ENCODE measurements at places on chromosomes 16 and 17.

DNA sequence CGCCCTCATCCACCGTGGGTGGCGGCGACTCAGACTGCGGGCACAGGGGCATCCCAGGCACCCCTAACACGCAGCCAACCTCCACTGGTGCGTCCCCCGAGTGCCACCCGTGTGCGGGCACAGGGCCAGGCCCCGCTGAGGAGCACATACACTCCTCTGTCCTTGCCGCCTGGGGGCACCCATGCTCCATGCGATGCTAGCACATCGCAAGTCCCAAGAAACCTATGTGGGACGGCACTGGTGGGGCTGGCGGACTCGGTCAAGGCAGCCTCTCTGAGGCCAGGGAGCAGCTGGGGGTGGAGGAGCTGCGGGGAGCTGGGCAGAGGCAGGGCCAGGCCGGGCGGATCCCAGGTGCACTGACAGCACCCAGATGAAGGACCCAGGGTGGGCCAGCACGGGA is 4.0 kb downstream of the ZNF598 start:
- peaks cover 95% of the 10 kb centered on the region for H3K4me1 ChIP-seq
- DNase-seq = no peak
- no peak overlapping the region for H3K4me3 ChIP-seq
- peaks cover 73% of the 10 kb centered on the region for H3K36me3 ChIP-seq
- no peak overlapping the region for H3K27ac ChIP-seq
- H3K27me3 ChIP-seq = no peaks in the 10 kb centered on the region

- DNase-seq = peak; percentile 86
- H3K4me3 ChIP-seq = no peak overlapping the region
- H3K27me3 ChIP-seq = no peaks in the 10 kb centered on the region
- peaks cover 5% of the 10 kb centered on the region for H3K36me3 ChIP-seq
- peaks cover 9% of the 10 kb centered on the region for H3K4me1 ChIP-seq
Measured at GRCh38 chr16:85086347-85087291, 25.7 kb downstream of the CIBAR2 start.

GRCh38 chr16:3012246-3012645 is 477 bp upstream of the CLDN9 start:
- H3K4me3 ChIP-seq = no peak overlapping the region
- no peaks in the 10 kb centered on the region for H3K36me3 ChIP-seq
- DNase-seq = no peak

DNA sequence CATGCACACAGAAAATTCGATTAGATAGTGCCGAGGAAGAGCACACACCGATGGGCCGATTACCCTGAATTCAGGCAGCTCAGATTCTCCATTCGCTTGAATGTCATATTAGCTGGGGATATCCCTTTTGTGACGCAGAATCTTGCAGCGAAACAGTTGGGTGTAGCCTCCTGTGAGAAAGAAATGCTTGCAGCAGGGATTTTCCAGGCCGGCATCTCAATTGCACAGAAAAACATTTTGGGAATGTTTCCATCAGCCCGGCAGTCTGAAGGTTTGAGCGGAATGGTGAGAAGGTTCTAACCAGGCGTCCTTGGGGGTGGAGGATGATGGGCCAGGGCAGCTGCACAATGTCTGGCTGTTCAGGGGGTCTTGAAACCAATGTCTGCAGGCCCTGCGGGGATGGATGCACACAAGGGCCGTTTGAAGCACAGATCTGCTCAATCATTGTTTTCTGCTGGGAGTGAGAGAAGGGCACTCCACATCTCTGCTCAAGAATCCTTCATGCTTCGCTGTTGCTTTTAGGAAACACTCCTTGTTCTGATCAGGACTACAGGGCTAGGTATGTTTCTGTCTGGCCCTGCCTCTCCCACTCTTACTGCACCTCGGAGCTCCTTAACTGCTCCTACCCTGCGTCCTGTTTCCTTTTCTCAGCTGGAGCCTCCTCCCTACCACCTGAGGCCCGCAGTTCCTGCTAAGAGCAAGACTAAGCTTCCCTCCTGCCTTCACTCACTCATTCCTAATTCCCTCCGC is 94.6 kb downstream of the CMIP start:
- no peak overlapping the region for H3K4me3 ChIP-seq
- H3K27ac ChIP-seq = no peak overlapping the region
- no peaks in the 10 kb centered on the region for H3K4me1 ChIP-seq
- DNase-seq = no peak

DNA sequence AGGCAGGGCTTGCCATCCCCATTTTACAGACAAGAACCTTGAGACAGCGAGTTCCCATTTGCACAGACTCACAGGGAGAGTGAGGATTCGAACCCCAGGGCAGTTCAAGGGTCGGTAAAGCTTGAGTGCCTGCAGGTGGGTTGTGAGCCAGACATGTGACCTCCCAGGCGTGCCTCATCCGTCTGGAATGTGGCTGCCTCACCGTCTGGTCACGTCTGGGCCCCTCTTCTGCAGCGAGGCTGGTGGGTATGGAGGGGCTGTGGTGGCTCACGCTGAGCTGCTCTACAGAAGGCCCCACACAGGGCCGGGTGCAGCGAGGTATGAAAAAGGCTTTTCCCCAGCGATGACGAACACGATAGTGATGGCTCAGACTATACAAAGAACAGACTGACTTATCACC is 35.8 kb upstream of the LHX1 start:
- H3K27me3 ChIP-seq = peaks cover 41% of the 10 kb centered on the region
- no peaks in the 10 kb centered on the region for H3K36me3 ChIP-seq
- no peak overlapping the region for H3K27ac ChIP-seq
- no peak overlapping the region for H3K4me3 ChIP-seq
- H3K4me1 ChIP-seq = no peaks in the 10 kb centered on the region

DNA sequence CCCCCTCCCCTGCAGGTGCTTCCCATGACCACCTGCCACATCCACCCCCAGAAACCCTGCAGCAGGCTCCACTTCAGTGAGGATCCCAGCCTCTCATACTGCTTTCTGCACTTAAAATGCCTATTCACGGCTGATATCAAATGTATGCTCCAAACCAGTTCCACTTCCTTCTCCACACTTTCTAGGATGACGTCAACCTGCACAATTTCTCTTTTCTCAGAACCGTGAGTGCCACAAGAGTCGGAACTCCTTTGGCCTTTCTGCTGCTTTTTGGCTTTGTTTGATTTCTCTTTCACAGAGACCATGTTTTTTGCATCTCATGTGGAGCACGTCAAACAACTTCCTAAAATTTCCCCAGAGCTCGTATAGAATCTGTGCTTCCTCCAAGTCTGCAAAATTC is 378.8 kb upstream of the TNRC6C start:
- no peaks in the 10 kb centered on the region for H3K36me3 ChIP-seq
- no peaks in the 10 kb centered on the region for H3K4me1 ChIP-seq
